ENCODE measurements at places on chromosomes 11 and 22.

DNA sequence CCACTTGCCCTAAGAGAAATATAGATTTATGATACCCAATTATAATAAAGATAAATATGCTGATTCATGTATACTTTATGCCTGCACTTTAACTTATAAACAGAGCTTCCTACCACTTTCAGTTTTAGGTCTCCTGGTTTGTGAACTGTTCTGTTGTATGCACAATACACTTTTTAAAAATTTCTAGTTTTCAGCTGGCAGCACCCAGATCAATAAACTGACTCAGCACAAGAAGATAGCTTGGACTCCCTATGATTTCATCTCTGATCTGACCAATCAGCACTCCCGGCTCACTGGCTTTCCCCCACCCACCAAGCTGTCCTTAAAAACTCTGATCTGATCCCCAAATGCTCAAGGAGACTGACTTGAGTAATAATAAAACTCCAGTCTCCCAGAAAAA lies 33.5 kb upstream of the FAM181B start:
- DNase-seq, result no peak

DNA sequence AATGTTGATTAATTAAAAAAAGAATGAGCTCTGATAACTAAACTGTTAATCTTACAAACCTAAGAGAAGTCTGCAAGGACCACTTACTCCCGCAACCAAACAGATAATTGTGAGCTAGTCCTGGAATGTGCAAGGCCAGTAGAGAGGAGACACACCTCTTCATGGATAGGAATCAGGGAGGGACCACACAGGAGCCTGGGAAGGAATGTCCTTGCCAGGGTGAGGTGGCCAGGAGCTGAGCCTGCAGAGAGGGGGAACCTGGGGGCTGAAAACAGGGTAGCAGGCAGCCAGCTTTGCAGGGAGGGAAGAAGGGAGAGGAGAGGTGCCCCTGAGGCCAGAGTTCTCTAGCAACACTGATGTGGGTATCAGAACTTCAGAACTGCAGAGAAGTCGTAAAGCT lies 9.4 kb upstream of the NLRP10 start:
- DNase-seq, result no peak

DNA sequence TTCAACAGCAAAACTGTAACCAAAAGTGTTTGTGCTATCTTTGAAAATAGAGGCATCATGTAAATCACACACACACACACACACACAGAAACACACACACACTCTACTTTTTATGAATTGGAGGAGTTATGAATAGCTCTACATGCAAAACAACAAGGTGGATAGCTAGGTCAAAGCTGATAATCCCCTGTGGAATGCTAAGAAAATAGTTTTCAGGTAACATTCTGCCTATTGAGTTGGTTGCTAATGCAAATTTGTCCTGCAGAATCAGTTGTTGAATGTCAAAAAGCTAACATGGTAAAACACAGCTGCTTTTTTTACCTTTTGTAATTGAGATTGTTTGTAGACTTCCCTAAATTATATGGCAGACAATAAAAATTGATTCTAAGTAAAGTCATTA lies 1658.4 kb upstream of the RAG2 start:
- no peak for DNase-seq

DNA sequence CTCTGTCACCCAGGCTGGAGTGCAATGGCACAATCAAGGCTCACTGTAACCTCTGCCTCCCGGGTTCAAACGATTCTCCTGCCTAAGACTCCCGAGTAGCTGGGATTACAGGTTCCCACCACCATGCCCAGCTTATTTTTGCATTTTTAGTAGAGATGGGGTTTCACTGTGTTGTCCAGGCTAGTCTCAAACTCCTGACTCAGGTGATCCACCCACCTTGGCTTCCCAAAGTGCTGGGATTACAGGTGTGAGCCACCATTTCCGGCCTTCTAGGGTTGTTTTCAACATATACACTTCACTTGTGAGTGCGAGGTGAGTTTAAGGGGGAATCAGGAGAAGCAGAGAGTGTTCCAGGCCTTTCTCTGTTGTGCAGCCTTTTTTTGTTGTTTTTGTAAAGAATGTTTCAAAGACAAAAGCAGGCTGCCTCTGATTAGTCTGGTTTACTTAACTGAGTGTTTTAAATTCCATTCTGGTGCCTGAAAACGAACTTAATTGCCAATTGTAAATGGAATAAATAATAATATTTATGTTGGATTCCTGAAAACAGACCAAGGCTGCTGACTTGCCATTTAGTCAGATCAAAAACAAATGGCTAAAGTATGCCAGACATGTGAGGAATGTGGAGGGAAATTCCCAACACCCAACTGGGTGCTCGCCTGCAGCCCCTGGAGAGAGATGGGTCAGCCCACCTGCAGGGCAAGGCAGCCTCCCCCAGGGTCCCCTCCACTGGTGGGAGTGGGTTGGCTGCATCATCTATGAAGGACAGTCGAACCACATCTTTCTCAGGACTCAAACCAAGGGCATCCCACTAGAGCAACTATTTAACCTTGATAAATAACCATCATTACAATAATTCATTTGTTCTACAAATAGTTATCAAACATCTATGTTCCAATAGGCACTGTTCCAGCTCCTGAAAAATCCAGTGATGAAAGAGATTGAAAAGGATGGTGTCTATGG lies 4.6 kb upstream of the RANGAP1 start:
- DNase-seq, result no peak

DNA sequence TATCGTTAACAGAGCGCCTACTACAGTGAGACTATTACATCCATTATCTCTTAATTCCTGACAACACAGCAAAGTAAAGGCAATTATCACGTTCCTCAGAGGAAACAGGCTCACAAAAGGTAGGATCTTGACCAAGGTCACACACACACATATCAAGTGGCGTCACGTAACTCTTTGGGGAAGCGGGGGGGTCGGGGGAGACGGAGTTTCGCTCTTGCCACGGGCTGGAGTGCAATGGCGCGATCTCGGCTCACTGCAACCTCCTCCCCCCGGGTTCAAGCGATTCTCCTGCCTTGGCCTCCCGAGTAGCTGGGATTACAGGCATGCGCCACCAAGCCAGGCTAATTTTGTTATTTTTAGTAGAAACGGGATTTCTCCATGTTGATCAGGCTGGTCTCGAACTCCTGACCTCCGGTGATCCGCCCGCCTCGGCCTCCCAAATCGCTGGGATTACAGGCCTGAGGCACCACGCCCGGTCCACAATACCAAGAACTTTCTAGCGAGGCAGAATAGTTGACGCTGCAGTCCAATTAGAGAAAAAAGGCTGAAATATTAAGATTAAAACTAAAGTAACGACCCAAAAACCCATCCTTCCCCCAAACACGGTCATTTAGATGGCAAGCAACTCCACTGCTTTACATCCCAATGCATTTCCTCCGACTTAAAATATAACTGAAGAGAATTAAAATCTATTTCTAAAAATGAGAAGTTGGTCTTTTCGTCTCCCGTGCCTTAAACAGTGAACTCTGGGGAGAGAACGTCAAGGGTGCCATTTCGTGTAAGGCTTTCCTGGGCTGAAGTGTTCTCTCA lies 1.2 kb downstream of the DDX17 start:
- peak; percentile 55 for DNase-seq

GRCh38 chr22:39593066-39593930 lies 22.7 kb downstream of the CACNA1I start:
- DNase-seq, result no peak

GRCh38 chr22:47107431-47107830 lies 345.0 kb downstream of the TBC1D22A start:
- no peak for DNase-seq

DNA sequence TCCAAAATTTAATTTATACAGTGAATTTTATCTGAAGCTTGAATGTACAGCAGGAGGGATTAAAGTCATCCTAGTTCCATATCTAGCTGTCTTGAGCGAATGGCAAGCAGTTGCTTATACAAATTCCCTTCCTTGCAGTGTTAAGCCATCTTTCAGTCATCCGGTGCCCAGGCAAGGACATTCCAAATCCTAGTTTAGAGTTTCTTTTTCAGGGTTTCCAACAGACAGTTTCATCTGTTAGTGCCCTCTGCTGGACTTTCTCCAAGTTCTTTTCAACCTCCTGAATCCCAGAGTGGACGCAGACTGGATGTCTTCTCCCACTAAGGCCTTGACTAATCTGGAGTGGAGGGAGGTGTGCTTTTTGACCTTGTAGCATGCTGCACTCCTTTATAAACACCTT lies 45.4 kb downstream of the GRAMD1B start:
- DNase-seq, result no peak

DNA sequence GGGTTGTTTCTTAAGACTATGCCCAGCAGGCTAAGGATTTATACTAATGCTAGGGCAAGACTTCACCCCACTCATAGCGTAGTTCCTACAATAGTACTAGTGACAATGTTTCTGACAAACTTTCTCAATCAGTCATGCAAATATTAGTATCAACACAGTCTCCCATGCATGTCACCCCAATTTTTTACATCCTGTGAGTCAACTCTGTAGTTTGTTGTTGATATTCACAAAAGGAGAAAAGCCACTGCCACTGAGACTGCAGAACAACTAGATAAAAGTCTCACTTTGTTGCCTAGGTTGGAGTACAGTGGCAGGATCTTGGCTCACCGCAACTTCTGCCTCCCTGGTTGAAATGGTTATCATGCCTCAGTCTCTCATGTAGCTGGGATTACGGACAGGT lies 155.2 kb downstream of the RBFOX2 start:
- no peak for DNase-seq

DNA sequence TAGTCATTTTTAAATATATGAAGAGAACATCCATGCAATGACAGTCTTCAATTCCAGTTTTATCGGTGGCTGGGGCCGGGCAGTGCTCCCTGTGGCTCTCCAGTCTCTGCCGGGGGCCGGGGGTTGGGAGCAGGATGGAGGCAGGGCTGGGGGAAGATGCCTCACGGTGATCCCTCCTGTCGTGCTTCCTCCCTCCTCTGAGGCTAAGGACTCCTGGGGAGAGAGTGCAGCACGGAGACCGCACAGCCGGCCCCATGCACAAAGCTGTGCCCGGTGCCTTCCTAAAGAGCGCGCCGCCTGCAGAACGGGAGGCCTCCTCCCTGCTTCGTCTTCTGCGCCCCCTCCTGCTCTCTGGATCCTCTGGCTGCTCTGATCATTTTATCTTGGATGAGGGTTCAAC lies 20.5 kb downstream of the GAL start:
- DNase-seq, result no peak

DNA sequence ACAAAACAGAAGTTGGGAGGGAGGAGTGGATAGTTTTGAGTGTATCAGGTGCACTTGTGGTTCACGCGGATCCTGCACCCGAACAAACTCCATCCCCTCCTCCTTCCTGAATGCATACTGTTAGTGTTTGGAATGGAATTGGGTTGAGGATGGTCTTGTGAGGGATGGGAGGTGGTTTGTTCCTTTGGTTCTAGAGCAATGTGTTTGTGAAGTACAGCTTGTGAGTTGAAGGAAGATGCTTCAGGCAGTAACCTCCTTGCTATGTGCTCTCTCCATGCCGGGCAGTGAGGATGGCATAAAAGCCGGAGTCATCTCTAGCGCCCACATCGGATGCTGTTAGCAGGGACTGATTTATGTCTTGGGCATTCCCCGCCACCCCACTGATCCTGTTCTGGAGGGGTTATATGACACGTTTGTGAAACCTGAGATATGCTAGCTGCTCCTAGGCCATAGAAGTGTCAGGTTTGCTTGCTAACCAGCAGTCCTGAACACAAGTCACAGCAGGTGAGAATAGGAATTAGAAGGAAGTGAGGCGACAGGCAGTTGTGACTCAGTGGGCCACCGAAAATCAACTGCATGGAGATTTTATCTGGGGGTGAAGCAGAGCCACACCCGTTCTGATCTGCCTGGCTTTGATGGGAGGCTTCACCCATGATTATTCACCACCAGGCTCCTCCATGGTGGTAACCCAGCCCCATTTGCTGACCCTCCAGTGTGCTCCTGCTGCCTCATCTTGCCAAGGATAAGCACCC lies 2.2 kb downstream of the BCR start:
- DNase-seq, result peak; percentile 42

DNA sequence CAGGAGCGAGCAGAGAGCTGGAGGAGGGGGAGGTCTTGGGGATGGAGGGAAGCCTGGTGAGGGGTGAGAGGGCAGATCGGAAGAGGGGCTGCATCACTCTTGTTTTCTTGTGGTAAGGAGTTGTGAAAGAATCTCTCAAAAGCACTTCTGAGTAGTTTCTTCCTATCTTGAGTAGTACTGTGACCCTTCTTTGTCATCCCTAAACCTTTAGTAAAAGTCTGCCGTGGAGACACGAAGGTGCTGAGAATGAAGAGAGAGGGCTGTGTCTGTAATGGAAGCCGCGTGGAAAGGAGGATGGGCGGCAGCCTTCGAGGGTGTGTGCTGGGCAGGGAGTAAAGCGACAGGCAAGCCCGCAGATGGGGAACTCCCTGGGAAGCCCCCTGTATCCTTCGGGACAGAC lies 237.8 kb downstream of the TBC1D22A start:
- no peak for DNase-seq

DNA sequence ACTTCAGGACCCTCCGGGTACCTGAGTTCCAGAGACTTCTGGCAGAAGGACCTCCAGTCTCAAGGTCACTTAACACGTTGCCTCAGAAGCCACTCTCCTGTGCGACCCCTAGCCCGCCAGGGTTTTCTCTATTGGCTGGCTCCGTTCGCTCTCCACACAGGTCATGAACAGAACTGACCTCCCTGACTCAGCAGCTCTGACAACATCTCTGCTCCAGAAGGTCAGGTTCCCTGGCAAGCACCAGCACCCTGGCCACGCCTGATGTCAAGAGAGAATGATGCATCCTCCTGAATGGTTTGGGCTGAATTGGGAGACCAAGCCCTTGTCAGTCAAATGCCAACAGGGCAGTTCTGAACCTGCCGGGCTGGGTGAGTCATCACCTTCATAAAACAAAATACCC lies 84.3 kb upstream of the TMEM45B start:
- no peak for DNase-seq

DNA sequence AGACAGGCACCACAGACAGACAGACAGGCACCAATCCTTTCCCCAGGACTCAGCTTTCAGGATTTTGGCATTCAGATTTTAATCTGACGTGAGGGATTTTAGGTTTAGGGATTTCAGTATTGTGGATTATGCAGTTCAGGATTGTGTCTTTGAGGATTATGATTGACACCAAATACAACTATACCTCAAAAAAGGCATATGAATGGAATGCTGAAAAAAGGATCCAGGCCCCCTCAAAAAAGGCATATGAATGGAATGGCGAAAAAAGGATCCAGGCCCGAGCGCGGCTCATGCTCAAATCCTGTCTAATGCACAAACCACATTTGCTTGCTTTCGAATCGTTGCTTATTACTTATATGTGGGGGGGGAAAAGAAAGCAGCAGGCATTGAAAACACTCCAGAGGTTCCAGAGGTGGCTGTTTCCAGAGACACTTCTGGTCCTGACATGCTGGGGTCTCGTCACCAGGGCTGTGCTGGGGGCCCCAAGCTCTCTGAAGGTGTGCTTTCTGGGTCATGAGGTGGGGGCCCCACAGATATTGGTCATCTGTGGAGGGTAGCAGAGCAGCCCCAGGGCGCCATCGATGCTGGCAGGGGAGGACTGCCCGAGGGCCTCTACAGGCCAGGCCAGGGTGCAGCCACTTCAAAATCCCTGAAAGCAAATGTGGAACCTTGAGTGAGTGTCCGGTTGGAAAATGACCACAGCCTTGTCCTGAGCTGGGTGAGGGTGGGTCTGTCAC lies 16.8 kb upstream of the OSBPL5 start:
- no peak for DNase-seq

DNA sequence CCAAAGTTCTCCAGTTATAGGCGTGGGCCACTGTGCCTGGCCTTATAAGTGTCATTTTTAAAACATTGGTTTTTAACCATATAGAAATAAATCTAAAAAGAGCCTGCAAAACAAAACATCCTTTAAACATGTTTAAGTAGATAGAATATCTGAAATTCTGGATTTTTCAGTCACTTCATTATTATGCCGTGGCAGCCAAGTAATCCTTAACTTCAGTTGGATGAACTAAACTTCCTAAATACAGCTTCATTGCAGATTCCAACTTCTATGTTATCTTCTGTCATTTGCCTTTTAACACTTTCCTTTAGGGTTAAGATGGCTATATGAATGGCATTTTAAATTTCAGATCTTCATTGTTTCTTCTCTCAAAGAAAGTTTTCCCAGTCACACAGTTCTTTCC lies 291.4 kb downstream of the TMEM135 start:
- no peak for DNase-seq
